ENCODE measurements at places on chromosomes 13 and 19.

DNA sequence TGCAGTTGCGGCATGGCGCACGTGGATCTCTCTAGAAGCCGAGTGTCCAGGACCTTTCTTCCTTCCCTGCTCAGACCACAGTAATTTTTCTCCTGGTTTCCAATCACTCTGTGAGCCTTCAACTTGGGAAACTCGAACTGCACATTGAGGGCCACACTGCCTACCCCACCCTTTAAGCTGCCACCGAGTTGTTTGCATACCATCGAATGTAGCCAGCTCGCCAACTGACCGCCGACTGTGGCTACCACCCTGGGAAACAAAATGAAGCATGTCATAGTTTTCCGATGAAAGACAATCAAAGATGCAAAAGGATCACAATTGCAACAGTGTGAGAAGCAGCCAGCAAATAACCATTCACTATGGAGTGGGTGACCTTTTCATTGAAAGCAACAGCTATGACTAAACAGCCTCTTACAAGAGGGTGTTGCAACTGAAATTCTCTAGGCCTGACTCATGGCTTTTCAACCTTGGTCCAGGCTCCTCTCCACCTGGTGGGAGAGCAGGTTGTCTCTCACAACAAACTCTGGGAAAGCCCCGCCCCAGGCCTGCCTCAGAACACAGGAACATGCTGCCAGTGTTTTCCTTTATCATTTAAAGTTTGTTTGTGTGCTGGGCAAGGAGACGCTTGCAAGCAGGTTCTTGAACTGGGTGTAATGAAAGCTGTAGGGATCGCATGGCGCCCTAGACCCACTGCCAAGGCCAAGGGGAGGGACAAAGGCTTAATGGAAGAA, 141.7 kb upstream of the SERP2 start:
- no peak for DNase-seq

DNA sequence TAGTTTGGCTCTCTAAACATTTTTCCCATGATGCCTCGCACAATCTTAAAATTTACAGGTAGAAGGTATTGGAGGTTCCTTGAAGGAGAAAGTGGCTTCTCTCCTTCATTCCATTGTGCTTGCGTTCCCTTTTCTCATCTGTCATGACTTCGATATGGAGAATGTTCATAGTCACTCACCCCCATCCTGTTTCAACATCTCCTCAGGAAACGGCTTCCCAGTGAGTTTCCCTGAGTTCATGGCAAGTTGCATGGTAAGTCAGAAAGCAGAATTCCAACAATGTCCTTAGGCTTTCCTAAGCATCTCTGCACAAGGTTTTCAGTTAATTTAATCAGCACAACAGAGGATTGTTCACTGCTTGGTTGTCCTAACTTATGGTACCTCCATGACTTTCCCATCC, 581.8 kb upstream of the SLITRK5 start:
- no peak for DNase-seq

DNA sequence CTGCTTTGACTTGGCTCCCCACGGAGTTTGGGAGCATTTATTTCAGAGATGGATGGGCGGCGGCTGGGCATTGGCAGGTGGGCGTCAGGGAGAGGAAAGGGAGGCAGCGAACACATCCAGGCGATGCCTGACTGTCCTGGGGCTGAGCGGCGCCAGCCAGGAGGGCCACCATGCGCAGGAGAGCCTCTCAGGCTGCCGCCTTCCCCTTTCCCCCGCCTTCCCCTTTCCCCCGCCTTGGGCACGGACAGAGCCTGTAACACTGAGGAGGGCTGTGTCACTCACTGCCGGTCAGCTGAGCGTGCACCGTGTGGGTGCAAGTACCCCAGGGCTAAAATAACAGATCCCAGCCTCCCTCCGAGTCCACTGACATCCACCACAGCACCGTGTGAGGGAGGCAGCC, 11.4 kb downstream of the MCF2L start:
- no peak for DNase-seq

DNA sequence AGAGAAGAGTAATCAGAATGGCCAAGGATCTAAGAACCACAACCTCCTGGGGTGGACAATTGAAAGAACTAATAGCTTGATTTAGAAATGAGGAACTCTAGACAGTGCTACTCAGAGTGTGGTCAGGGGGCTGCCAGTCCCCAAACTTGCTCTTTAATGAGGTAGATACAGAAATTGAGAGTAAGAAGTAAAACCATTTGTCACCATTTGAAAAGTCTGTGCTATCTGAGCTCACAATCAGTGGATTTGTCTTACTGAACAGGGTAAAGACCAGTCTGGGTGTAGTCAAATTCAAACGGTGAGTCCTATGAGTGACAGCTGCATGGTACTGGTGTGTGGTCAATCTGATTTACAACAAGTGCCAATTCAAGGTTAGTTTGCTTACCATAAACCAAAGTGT, 118.9 kb downstream of the KL start:
- no peak for DNase-seq

DNA sequence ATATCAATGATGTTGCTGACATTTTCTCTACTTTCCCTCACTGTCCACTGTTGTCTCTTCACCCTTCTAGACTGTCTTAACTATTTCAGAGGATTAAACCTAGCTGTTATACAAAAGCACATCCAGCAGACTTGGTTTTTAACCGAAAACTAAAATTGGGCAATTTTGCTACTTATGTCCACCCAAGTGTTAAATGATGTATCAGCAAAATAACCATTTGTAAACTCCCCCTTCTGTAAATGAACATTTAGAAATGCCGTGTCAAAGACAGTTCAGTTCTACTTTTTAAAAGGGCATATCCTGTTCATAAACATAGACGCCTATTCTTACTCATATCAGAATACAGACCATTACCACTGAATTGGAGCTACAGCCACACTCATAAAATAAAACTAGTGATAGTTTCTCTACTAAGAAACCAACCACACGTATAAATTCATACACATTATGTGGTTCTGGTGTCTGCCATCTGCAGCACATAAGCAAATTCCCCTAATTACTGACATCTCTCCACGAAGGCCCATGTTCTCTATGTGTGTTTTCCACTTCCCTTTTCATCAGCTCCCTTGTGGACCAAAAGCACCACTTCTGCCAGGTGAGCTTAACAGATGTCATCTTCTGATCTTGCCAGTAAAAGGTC, 1091.8 kb downstream of the PCDH9 start:
- DNase-seq = no peak

DNA sequence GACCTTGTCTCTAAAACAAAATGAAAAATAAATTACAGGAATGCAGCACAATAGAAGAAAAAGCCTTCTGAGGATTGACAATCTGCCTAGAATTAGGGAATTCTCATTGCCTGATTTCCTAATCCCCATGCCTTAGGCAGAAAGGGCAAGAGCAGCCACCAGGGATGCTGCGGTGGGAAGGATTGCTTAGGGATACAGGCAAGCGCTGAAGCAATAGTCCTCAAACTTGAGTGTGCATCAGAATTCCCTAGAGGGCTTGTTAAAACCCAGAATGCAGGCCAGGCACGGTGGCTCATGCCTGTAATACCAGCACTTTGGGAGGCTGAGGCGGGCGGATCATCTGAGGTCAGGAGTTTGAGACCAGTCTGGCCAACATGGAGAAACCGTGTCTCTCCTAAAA, 1.0 kb upstream of the OR7C2 start:
- DNase-seq = no peak

GRCh38 chr19:4108767-4109625, 14.9 kb downstream of the MAP2K2 start:
- peak; percentile 52 for DNase-seq
